Stimulated activated CD4-positive, alpha-beta T cell treated with anti-CD3 and anti-CD28 coated beads, Interleukin-1b, Interleukin-23, amount 100 ng/mL, for 1 hour (primary cell): ENCODE measurements at places on chromosomes 12 and 14.

DNA sequence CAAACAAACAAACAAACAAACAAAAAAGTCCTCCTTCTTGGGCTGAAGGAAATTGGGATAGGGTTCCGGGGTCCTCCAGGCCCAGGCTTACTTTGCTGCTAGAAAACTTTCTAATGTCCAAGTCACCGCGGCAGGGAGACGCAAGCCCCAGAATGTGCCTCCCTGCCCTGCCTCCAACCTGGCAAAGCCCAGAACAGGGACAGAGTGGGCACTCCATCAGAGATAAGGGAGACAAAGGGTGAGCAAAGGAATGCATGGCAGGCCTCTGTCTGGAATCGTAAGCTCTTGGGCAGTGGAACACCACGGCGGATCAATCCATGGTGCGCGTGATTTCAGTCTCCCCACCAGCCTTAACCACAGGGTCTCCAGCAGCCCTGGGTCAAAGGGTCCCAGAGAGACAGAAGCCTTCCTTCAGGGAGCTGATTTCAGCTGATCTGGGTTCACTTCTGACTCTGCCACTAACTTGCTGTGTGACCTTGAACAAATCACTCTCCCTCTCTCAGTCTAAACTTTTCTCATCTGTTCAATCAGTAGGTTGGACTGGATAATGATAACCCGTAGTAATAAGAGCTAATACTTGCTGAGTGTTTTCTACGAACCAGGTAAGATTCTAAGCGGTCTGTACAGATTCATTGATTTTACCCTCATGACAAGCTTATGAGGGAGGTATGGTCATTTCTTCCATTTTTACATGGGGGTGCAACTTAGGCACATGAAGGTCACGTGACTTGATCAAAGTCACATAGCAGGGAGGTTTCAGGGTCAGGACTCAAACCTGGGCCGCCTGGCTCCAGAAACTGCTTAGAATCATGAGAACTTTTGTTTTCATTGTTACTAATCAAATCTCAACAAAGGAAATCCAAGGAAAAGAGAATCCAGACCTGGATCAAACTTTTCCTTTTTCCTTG, 12.7 kb downstream of the RILPL1 start:
- DNase-seq = no peak

DNA sequence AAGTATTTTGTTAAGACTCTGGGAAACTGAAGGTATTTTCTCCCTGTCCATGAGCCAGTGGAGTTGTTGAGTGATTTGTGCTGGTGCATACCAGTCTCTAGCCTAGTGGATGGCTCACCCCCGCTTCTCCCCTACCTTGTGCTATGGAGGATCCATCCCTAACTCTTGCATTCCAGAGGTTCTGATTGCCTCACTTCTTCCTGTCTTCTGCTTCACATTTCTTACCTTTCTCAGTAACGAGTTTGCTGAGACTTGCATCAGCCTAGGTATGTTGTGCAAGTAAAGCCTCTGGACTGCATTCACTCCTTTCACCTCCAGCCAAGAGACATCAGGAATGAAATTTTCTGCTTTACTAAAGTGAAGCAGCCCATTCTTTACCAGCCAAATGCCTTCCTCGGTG, 391.6 kb downstream of the ZFP36L1 start:
- no peak for DNase-seq

DNA sequence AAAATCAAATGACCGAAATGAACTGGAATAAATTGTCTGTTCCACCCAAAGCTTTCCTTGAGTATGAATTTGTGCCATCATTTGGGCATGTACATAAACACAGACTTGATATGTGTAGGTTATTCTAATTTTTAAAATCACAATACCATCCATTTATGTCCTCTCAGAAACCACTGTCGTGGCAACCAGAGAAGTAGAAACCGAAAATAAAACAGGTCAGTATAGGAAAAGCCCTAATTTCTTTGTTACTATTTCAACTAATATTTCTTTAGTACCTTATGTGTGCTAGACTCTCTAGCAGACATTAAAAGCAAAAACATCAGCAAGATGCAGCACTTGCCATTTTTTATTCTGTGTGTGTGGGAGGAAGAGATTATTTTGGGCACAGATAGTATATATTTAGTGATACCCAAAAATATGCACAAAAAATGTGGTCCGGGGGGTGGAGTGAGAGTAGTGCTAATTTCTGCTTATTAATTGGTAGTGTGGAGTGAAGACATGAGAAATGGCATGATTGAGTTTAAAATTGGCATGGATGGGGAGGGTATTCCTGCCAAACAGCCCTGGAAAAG, 130.8 kb upstream of the CNTN1 start:
- DNase-seq = no peak

GRCh38 chr14:95095996-95096395, 61.3 kb downstream of the DICER1 start:
- DNase-seq = no peak

DNA sequence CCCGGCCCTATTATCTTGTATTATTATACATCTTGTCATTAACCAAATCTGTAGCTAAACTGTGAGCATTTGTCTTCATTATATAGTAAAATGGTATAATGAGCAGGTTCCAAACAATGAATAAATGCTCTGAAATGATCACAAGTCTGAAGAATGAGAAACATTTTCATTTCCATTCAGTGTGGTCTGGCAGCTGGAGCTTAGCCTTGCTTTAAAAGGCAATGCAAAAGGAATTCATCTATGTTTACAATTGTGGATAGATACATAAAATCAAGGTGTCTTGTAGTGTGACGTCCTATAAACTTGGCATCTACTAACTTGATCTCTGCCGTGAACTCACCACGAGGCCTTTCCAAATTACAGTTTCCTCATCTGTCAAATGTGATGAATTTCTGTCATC, 168.3 kb downstream of the RMST start:
- DNase-seq = no peak

GRCh38 chr12:79275631-79276030, 411.1 kb downstream of the SYT1 start:
- no peak for DNase-seq

GRCh38 chr14:87049950-87050349, 943.0 kb downstream of the GALC start:
- DNase-seq = no peak

- no peak for DNase-seq
Measured at GRCh38 chr14:69493038-69493437, 8.5 kb downstream of the PLEKHD1 start.

GRCh38 chr12:89861086-89861485, 152.4 kb upstream of the ATP2B1 start:
- no peak for DNase-seq

GRCh38 chr12:98644433-98644711, 216 bp downstream of the IKBIP start:
- DNase-seq = no peak

DNA sequence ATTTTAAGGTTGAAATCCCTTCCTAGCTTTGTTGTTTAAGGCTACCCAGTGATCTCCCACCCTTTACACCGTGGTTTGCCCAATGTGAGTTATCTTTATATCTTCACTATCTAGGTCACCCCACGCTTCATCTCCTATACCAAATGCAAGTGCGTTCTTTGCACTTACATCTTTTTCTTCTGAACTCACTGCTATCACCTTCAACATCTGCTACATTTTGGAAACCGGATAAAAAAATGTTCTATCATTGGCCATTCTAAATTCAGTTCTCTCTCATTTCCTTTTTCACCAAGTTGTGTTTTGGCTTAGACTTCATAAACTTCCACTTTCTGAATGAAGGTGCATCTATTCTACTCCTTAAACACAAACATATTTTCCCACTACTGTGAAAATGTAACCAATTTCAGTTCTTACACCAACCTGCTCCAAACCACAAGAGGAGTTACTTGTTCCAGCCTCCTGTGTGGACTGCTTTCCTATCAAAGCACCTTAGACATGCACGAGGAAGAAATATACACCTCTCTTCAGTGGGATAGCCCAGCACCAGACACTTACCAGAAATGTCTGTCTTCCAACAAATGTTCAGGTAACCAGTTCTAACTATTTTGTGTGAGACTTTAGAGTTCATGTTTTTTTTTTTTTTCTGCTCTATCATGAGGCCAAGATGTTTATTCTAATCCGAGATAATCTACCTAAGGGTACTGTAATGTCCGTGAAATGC, 21.9 kb downstream of the CLEC9A start:
- no peak for DNase-seq

- no peak for DNase-seq
Measured at GRCh38 chr14:54129850-54130640, 173.4 kb upstream of the BMP4 start.

GRCh38 chr14:22088614-22089342, 415.2 kb upstream of the OR4E1 start:
- no peak for DNase-seq

DNA sequence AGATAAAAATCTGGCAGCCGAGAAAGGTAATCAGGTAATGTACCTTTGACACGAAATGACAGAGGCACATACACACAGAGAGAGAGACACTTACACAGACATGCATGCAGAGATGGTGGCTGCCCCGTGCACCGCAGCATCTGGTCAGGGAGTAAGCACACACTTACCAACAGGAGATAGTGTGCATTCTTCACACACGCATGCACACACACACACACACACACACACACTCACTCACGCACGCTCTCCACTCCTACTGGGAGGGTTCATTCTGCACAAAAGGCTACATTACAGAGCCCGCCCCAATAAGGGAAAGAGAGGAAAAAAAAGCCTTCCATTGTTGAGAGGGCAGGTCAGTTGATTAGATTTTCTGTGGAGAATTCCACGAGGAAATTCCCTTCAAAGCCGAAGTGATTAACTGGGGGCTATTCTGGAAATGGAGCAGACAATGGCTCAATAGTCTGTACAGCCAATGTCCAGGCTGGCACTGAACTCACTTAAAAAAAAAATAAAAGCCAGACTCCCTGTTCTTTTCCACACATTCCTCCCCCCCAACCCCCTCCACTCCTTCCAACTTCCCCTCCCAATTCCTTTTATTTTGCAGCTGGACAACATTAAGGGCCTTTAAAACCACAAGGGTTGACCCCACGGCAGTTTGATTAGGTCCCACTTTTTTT, 1.4 kb upstream of the SOX5 start:
- DNase-seq = no peak

- DNase-seq = no peak
Measured at GRCh38 chr14:54348001-54348611, 48.7 kb upstream of the CDKN3 start.

GRCh38 chr14:79502751-79503148, 708.6 kb downstream of the DIO2 start:
- no peak for DNase-seq

GRCh38 chr14:96861568-96862310, 64.6 kb downstream of the VRK1 start:
- DNase-seq = no peak

GRCh38 chr14:33376510-33376909, 437.8 kb downstream of the NPAS3 start:
- no peak for DNase-seq
